PC-9 (cell line): ENCODE measurements at places on chromosomes 5 and 9.

DNA sequence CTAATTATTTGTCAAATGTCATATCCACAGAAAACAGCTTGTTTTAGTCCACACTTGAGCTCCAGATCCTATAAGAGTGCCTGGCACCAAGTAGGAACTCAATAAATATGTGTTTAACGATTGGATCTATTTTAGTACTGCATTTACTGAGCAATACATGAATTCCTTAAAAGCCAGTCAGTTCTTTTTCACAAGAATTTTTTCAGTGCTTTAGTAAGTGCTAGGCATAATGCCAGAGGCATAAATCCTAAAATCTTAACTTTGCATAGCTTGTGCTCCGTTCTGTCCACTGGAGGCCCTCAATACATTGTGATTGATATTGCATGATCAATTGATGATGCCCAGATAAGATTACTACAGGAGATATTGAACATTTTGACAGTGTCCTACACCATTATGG lies 67.3 kb upstream of the PCSK5 start:
- no peak for DNase-seq

DNA sequence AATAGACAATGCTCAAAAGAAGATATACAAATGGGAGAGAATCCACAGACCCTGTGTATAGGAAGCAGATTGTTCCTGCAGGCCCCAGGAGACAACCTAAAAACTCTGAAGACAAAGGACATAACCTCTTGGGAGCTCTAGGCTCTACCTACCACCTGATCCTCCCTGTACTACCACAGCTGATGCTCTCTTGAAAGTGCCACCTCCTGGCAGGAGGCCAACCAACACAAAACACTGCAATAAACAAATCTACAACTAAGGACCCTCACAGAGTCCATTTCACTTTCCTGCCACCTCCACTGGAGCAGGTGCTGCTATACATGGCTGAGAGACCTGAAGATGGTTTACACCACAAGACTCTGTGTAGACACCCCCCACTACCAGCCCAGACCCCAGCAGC lies 49.0 kb downstream of the STARD4 start:
- DNase-seq, result no peak

DNA sequence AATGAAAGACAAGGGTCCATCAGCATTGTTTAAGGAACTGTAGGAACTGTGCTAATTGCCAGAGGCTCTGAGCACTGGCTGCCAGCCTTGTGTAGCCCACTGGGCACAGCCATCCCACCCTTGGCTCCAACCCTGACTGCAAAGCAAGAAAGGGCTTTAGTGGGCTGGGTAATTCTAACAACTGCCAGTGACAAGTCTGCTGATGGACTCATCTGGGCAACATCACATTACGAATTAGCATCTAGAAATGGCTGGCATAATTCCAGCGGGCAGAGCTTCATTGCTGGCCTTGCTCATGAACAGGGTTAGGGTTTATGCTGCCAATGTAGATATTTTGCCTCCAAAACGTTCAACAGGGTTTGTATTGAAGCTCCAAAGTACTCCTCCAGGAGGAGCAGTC lies 326.9 kb downstream of the ARHGEF28 start:
- DNase-seq, result no peak

DNA sequence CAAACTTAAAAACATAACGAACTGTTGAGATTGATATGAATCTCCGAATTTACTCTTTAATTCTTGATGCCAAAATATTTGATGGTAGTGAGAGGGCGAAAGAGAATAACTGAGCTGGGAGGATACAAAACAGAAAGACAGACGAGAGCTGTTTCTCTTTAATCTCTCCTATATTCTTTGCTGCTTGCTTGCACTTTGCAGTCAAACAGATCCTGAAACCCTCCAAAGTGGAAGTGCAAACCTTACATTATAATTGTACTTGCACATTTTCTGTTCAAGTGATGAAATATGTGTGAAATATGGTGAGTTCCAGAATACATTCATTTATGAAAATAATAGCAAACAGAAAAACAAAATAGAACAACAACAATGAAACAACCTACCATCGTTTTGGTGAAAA lies 63.8 kb downstream of the PAM start:
- DNase-seq, result no peak

- DNase-seq, result peak; percentile 14
Observed at GRCh38 chr9:3875361-3876132, 349.7 kb upstream of the RFX3 start.

DNA sequence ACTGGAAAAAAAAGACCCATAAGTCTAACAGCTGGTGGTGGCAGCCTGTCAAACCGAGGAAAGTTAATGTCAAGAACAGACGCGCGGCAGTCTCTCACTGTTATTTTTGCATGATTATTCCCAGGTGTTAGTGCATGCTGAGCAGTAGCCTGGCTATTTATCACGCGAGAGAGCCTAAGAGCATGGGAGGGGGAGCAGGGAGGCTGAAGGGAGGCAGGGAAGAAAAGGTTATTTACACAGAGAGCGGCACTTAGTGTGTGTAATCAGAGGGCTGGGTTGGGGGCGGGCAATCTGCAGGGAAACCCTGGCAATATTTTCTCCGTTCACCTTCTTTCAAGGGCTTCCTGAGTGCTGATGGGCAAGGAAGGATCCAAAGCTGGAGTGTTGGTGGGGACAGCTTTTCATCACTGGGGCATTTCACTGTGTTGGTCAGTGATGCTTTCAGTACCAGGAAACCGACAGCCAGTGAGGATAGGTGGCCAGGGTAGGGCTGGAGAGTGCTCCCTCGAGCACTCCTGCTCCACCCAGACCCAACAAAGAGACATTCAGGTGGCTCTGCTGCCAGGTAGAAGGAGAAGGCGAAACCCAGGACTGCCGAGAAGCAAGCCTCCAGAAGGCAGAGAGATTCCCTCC lies 39.6 kb downstream of the ZNF608 start:
- DNase-seq, result no peak

DNA sequence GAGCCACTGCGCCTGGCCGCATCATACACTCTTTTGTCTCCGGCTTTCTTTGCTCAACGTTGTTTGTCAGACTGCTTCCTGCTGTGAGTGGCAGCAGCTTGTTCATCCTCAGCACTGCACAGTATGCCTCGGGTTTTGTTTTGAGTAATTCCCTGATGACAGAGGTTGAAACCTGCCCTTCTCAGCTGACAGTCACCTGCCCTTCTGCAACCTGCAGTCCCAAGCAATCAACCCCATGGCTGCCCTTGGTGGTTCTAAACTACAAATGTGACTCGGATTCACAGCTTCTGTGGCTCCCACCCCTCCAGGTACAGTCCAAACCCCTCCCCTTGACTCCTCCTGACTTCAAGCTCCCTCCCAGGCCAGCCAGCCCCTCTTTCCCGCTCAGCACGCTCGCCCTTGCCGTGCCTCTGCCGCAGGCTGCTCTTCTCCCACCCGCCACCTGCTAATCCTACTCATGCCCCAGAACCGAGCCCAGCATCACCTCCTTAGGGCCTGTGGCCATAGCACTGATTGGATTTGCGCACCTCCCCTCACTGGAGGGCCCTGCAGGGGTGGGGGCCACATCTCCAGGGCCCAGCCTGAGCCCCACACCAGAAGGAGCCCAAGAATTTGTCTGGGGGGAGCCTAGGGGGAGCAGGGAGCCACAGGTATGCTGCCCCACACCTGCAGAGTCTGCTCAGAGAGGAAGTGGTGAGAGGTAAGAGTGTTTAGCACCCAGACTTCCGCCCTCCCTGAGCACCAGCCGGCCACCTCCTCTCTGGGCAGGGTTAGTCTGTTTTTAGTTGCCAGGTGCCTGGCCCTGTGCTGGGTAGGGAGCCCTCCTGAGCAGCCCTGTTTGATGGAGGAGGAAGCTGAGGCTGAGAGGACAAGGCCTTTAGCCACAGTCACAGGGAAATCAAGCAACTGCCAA lies 10.1 kb downstream of the EEIG1 start:
- DNase-seq, result peak; percentile 67

DNA sequence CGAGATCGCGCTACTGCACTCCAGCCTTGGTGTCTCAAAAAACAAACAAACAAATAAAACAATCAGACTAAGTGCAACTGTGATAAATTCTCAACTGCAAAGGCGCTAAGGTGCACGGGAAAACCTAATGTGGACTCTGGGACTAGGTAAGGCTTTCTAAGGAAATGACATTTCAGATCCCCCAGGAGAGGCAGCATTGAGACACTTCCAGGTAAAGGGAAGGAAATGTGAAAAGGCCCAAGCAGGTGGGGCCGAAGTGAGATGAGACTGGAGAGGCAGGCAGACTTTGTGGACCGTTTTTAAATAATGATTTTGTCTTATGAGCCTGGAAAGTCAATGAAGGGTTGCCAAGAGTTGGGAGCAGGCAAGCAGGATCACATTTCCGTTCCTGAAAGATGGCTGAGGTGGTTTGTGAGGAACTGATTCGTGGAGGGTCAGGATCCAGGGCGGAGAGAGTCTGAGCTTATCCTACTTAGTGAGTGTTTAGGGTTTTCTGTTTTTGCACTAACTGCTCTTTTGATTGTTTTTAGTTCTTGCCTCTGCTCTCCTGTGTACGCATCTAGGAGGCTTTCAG lies 2.0 kb upstream of the APBA1 start:
- no peak for DNase-seq

GRCh38 chr9:93105620-93106019 lies 9.6 kb downstream of the CARD19 start:
- no peak for DNase-seq

DNA sequence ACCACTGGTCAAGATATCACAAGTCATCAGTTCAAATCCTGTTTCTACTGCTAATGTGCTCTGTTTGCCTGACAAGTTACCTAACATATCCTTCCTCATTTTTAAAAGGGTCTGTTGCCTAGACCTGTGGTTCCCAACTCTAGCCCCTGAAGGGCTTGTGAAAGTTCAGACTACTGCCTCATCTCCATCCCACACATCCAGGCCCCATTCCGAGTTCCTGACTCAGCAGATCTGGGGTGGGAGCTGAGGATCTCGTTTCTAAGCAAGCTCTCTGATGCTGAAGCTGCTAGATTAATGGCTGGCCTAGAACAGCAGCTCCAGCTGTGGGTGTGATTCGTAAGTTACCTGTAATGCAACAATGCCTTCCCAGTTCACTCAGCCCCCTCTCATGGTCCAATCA lies 32.5 kb downstream of the S1PR3 start:
- DNase-seq, result no peak

- no peak for DNase-seq
Observed at GRCh38 chr9:8382266-8382665, 582.7 kb upstream of the DMAC1 start.

DNA sequence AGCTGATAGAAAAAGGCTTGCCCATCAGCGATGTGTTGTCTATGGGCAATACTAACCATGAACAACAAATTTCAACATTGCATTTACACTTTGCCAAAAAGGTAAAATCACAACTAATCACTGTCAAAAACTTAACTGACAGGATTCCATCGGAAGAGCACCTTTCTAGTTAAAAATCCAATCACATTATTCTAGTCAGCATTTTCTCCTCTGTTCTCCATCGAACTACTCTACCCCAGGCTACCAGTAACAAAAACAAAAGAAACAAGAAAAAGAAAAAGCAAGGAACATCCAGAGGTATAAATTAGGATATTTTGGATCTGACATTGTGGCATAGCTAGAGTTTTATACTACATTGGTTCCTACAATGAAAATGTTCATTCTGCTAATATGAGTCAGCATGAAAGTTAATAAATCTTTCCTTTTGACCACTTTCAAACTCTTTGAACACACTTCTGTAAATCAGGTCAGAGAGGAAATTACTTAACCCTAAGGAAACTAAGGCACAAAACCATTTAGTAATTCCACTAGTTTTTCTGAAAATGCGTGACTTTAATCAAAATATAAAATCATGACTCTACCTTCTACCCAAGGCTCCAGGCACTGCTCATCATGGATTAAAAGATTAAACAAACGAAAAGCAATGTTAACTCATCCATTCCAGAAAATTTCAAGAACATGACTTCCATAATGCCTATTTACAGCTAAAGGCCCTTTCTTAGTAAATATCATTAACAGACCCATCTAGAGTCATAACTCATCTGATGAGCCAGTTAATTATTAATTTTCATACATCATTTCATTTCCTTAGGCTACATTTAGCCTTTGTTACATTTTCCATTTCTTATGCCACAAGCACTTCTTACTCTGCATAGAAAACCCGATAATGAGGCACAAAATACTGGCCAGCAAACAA lies 10.2 kb downstream of the GLIS3 start:
- no peak for DNase-seq

GRCh38 chr9:125227761-125228160 lies 13.4 kb downstream of the HSPA5 start:
- no peak for DNase-seq

- DNase-seq, result no peak
Observed at GRCh38 chr5:119344231-119344630, 11.6 kb upstream of the TNFAIP8 start.

DNA sequence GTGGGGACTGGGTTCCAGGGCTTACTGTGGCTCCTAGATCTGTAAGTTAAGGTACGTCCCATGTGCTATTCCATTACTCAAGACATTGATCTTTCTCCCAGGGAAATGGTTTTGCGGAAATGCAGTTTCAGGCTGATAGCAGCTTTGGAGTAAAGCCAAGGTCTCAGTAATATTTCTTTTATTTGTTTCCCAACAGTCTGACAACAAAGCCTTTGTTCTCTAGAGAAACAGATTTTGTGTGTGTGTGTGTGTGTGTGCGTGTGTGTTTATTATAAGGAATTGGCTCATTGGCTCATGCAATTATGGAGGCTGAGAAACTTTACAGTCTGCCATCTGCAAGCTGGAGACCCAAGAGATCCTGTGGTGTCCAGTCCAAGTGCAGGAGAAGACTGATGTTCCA lies 12.1 kb upstream of the POC5 start:
- DNase-seq, result no peak

DNA sequence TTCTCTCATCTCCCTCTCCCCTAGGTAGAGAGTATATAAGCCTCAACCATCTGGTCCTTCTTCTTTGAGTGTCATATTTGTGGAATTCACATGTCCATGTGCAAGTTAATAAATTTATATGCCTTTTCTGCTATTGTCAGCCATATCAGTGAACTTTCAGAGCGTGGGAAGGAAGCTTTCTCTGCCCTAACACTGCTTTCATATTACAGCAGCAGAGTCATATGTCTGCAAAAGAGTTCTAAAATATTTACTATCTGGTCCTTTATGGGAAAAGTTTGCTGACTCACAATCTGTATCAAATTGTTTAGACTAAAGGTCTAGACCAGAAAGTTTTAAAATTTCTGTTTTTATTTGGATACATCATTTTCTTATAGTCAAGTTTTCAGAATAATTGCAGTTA lies 669.0 kb downstream of the LRRC70 start:
- DNase-seq, result no peak

DNA sequence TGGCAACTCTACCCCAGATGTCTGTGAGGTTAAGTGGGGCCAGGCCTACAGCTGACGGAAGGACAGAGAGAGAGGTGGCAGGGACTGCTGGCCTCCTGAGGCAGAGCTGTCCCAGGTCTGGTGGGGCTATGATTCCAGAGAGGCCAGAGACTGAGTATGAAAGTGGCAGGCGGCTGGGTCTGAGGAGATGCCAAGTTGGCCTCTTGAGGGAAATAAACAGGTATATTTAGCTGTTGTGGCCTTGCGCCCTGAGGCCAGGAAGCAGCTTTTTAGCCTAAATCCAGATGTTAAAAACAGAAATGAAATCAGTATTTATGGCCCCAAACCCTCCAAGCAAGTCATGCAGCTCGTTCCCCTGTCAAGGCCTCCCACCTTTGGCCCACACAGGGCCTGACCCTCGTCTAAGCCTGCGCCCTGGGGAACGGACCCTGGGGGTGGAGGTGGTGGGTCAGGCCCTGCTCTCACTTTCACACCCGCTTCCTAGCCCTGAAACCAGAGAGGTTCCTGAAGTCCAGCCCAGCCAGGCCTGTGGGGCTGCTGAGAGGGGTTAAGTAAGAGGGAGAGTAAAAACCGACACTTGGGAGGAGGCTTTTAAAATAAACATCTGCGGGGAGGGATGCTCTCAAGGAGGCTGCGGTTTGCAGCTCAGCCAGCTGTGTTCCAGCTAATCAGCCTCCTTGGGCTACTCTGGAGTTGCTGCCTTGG lies 18.7 kb downstream of the PCDHGC5 start:
- no peak for DNase-seq

GRCh38 chr9:85702191-85702590 lies 39.6 kb downstream of the AGTPBP1 start:
- DNase-seq, result no peak
